ENCODE measurements at places on chromosomes 2 and 18.
A peak's percentile ranks its signal among the peaks of the same experiment; 100 is the strongest.

DNA sequence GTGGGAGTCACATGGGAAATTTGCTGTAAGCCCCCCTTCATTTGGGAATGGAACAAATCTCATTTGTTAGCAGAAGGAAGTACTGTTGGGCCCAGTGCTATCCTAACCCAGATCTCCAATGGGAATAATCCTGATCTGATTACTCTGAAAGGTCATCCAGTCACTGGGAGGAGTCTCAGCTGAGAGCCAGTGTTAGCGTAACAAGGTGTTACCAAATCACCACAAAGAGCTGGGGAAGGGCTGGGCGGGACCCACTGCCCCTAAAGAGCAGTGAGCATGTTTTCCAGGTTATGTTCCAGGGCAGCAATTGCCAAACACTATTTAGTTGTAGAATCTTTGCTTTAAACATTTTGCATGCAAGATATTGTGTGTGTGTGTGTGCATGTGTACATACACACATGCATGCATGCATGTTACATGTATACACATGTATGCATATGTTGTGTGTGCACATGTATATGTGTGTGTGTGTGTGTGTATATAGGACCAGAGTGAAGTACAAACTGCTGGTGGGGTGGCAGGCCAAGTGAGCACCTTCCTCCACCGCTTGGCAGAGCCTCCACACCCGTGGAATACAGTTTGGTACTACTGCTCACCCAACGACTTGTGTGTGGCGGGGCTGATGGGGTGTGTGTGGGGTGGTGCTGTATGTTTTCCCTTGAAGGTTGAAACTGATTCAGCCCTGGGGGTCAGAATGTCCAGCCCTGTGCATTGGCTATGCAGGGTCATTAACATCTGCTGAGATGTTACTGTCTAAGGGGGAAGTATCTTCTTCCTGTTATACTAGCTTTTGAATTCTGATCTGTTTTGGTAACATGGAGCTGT, 15.2 kb downstream of the INPP5D start:
- no peak for DNase-seq

DNA sequence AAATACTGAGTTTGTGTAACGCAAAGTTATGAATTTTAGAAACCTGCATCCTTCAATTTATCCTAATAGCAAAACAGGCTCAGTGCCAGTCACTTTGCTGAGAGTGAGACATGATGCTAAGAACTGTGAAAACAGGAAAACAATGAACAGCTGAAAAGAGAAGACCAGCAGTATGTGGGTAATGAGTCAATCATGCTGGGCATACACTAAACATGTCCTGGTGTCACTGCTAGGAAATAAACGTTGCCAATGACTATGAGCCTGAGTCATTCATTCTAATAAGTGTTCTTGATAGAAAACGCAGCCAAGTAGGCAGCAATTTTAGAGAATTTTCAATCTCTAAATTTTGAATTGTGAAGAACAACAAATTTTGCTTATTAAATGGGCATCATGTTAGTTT, 237.3 kb downstream of the GALR1 start:
- DNase-seq, result no peak

DNA sequence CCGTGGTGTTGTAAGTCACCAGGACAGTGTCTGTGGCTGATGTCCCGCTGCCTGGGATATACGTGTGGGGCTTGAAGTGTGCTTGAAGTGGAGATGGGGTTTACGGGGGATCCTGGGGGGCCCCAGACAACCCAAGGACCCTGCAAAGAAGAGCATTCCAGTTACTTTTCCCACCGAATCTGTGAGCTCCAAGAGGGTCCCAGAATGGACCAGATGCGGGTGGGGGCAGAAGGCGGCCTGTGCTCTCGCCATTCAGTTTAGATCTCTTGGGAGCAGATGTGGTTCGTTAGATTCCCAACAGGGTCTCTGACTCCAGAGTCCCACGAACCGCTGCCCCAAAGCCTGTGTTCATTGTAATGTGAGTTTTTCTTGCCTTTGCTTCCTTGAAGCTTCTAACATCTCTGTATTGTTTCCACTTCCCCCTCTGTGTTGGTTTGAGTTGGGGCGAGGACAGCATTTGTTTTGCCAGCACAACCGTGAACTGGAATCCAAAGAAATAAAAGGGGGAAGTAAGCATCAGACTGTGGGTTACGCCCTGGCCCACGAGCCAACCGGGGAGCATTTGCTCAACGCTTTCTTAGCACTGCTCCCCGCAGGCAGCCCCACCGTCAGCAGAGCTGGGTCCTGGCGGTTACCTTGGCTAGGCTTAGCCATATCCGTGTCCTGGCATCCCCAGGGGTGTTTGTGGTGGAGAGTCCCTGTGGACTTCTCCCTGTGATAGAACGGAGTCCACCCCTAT, 92.1 kb downstream of the SH3BP4 start:
- DNase-seq, result no peak

GRCh38 chr2:232420463-232421188, 14.0 kb downstream of the ALPG start:
- DNase-seq, result peak; percentile 58

DNA sequence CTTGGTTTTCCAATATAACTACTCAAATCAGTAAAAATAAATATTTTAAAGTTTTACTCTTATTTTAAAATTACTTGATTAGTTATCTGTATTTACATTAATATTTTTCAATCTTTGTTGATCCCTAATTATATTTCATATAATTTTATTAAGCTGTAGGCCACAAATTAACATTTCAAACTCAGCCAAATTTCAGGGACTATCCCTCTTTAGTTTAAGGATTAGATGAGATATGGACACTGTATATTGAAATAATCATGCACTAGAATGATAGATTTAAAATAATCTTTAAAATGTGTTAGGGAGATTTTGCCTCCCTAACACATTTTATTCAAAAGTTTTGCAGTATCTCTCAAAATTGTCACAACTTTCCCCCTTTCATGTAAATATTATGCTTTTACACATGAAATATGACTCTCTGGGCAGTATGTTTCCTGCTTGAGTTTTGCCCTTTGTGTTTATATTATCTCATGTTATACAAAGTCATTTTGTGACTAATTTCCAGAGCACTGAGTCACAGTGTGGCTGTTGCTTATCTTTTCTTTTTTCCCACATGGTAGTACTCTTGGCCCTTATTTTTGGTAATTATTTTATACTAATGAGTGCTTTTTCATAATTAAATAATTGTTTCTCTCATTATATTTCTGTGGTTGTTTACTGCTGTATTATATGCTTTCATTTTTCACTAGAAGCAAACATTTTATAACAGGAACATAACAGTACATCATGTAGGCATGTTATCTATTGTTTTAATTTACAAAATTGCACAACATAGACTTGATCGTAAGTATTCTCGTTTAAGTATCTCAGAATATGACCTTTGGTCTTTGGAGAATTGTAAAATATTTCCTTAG, 1.2 kb downstream of the TFPI start:
- DNase-seq, result no peak

DNA sequence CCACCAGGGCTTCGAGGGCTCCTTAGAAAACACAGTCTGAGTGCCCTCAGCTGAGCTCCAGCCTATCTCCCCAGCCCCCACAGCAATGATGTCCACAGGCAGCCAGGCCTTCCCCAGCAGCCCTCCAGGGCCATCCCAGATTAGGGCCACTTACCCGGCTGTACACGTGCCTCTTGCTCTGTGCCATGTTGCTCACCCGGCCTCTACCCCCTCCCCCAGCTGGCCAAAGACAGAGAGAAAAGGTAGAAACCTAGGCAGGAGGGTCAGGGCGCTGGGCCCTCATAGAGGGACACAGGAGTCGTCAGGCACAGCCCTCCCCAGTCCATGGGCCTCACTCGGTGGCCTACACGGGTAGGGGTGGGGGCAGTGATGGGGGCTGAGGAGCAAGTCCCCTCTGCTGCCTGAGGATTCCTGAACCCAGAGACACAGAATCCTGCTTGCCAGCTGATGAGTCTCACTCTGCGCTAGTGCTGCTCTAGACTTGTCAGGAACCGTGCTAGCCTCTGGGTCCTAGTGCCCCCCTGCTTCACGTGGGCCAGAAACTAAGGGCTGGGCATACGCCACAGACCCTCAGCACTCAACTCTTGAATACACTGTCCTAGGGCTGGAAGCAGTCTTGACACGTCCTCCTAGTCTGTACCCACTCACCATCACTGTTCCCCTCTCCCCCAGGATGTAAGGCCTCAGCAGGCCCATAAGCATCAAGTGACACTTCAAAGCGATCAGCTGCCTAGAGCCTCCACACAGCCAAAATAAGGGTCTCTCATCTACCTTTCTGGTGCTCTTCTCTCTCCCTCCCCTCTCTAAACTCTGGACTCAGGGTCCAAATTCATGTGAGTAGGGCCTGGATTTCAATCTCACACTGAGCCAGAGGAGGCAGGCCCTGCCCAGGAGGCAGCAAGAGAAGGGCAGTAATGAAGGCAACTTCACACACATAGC, at the start of gene DCTN1:
Gene DCTN1, minus strand, starts transcription at position 461 of the 939 bp plus-strand sequence. Its CDS starts 274 bp downstream, at position 187.
- DNase-seq, result peak; percentile 38

All from HuH-7.5 (cell line).